Upper lobe of right lung (tissue), 1 donor: ENCODE measurements at places on chromosomes 5 and 9. TPM values are rescaled to one million over a fixed set of nuclear protein-coding genes. Genes with fewer than 3 reads are reported as not detected.

GRCh38 chr5:126683912-126684311 lies 83.2 kb downstream of the PHAX start:
- no peak for DNase-seq

AK1 gene
- 158 TPM for total RNA-seq

TRIM36 gene
- 3.7 TPM for total RNA-seq

CENPP gene
- total RNA-seq, result 4.0 TPM
